ENCODE measurements at places on chromosomes 5 and 9.

- no peak for DNase-seq
Observed at GRCh38 chr9:8734760-8735159, 935.2 kb upstream of the DMAC1 start.

- DNase-seq = peak; percentile 24
Observed at GRCh38 chr9:111034170-111034897, 3.9 kb downstream of the LPAR1 start.

- DNase-seq = no peak
Observed at GRCh38 chr5:60577116-60577515, 122.8 kb downstream of the DEPDC1B start.

GRCh38 chr9:127049044-127049443 is 73.4 kb downstream of the ANGPTL2 start:
- peak; percentile 89 for DNase-seq

- peak; percentile 33 for DNase-seq
Observed at GRCh38 chr5:14928661-14929060, 57.1 kb upstream of the ANKH start.

Data from AG10803 (cell line).